Fibroblast of pulmonary artery (primary cell): ENCODE measurements at places on chromosomes 16 and 17.
A peak's percentile ranks its signal among the peaks of the same experiment; 100 is the strongest.

DNA sequence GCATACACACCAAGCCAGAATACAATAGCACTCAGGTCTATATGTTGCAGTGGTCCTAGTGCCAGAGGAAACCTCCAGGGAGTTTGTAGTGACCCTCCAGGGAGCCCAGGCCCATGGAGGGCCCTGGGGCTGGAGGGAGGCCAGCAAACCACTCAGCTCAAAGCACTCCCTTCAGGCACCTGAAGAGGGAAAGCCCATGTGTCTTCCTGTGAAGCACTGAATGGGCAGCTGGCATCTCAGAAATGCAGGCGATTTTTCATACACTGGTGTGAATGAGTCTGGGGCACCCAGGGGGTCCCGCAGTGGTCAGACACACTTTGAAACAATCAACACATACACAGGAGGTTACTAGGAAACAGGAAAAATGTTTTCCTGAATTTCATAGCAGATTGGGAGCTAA lies 12.8 kb downstream of the TBC1D26 start:
- DNase-seq, result no peak

DNA sequence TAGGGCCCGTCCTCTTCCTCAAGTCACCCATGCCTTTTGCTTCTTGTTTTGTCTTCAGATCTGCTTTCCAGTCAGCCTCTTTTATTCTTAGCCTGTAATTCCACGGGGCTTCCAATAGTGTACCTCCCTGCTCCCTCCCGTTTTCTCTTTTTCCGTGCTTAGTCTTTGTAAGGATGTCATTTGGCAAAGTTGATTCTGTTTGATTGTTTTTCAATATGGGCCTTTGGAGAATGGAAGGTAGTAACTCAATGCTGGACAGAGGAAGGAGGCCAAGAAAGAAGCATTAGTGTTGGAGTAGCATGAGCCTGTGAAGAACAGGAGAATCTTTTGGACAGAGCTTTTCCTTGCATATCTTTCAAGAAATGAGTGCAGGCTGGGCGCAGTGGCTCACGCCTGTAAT lies 6.5 kb downstream of the WWP2 start:
- no peak for DNase-seq

DNA sequence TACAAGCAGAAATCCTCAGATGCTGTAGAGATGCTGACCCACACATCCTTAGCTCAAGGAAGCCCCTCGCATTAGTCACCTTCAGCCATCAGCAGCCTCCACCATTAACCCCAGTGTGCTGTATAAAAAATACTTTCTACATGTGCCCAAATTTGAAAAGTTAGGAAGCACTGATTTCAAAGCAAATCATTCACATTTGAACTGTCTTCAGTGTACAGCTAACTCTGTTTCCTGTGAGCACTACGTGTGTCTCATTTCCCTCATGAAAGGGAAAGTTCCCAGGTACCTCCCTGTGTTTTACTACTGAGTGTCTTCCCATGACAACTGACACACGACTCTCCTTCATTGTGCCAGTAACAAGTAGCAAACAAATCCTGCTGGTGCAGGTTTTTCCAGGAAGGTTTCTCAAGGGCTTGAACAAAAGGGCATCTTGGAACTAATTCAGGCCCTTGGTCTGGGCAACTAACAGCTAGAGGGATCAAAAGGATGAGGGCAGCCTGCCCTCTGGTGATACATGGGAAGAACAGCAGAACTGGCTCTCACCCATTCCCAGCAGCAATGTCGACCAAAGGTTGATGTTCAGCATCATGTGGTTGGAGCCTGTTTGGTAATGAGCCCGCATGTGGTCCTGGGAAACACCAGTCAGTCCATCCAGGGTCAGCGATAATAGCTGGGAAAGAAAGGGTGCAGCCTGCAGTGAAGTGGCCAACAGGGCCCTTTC lies 4.0 kb downstream of the SLC35B1 start:
- DNase-seq, result peak; percentile 64

DNA sequence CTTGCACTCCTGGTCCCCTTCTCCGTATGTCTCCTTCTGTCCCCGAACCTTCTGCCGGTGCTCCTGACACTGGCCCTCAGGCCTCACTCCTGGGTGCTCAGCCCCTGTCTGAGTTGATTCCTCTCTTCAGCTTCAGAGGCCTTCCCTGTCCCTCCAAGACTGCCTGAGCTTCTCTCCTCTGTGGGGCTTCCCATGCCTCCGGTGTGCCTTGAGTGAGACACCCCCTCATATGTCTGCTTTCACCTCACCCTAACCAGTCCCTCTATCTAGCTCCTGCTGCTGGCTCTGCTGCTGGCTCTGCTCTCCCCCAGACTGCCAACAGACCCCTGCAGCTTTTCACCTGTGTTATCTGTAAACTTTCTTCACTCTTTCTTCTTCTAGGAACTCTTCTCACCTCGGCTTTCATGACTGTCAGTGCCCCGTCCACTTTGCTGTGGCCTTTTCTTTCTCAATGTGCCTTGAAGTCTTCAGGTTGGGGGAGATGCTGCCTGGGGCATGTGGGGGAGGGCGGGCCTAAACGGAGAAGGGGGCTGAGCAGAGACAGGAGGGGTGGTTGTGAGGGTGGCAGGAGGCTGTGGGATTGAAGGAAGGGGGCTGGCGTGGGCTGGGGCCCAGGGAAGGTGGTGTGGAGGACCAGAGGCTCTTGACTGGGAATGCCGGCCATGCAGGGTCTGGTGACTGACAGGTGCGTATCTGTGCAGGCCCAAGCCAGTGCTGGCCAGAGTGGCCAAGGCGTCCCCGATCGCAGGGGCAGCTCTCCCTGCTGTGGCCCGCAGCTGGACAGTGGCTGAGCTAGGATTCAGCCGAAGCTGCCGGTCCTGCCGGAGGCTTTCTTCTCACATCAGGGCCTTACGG lies 81.3 kb downstream of the METRNL start:
- no peak for DNase-seq

GRCh38 chr16:84593825-84594724 lies 23.8 kb downstream of the COTL1 start:
- DNase-seq, result peak; percentile 71

- DNase-seq, result no peak
Measured at GRCh38 chr16:54744998-54745397, 185.7 kb upstream of the IRX5 start.

DNA sequence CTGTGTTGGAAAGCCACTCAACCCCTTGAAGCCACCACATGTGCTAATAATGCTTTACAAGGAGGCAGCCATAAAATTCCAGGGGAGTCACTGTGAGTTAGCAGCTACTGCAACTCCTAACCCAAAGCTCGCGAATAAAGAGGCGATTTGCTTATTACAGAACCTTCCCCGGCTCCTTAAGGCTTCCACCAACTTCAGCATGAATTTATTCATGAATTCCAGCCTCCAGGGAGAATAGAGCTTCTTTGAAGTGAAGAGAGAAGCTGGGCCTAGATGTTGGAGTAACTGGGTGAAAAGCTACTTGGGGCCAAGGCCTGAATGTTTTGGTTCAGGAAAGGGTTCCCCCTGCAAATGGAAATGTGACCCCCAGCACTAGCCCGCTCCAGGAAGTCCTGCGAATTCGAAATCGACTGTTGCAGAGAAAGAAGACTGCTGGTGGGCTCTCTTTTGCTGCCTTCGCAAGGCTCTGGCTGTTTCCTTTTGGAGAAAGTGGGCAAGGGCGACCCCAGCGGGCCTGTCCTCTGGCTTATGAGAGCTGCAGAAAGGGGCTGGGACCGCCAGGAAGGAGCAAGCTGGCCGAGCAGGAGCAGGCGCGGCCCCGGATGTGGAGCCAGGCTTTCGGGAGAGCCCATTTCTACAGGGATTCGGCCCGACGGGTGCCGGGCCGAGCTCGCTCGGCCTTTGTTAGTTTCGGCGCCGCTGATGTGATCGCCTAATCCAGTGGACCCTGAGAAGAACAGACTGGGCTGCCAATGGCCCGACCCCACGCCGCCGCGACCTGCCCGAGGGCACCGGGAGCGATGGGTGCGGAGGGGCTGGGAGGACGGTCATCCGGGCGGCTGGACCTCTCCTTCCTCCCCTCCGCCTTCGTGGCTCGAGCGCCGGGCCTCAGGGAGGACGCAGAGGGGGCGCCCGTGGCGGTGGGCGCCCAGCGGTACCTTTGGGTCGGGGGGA lies 7.6 kb downstream of the CBX8 start:
- DNase-seq, result no peak

GRCh38 chr16:29862383-29862883 lies 593 bp downstream of the CDIPT start:
- DNase-seq, result peak; percentile 17

DNA sequence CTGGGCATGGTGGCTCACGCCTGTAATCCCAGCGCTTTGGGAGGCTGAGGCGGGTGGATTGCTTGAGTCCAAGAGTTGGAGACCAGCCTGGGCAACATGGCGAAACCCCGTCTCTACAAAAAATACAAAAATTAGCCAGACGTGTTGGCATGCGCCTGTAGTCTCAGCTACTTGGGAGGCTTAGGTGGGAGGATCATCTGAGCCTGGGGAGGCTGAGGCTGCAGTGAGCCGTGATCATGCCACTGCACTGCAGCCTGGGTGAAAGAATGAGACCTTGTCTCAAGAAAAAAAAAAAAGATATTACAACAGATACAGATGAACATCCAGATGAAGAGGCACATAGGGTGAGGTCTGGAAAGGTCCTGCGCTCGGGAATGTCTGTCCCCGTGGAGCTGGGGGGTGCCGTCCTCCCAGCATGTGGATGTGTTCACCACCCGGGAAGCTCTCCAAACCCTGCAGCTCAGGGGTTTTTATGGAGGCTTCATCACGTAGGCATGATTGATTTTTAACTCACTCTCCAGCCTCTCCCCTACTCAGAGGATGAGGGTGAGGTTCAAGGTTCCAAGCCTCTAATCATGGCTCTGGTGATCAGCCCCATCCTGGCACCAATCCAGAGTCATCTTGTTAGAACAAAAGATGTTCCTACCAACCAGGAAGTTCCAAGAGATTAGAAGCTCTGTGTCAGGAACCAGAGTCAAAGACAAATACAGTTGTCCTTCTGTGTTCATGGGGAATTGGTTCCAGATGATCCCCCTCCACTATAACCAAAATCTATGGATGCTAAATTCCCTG lies 85.0 kb upstream of the DNAJA2 start:
- DNase-seq, result peak; percentile 52

DNA sequence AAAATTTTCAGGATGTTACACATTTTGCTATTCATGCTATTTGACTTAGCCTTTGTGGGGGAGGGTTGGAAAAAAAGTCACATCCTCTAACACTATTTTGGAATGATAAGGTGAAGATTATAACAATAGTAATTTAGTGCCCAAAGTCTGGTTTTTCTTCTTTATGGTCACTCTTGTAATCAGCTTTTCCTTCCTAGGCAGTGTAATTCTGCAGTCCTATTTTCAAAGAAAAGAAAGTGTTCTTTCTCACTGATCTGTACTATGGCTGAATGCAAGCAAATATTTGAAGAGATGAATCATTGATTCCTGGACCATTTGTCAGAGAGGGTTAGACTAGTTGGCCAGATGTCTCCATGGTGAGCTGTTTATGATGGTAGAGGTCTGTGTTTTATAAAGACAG lies 8.4 kb downstream of the RSPRY1 start:
- peak; percentile 91 for DNase-seq

- no peak for DNase-seq
Measured at GRCh38 chr17:10352893-10353292, 19.9 kb downstream of the MYH13 start.

- no peak for DNase-seq
Measured at GRCh38 chr16:87496447-87496801, 3.6 kb upstream of the ZCCHC14 start.

GRCh38 chr17:82328141-82328993 lies 5.2 kb downstream of the SECTM1 start:
- DNase-seq, result no peak
